Frontal cortex (tissue), 4 donors: ENCODE measurements at places on chromosomes 3 and 15.

DNA sequence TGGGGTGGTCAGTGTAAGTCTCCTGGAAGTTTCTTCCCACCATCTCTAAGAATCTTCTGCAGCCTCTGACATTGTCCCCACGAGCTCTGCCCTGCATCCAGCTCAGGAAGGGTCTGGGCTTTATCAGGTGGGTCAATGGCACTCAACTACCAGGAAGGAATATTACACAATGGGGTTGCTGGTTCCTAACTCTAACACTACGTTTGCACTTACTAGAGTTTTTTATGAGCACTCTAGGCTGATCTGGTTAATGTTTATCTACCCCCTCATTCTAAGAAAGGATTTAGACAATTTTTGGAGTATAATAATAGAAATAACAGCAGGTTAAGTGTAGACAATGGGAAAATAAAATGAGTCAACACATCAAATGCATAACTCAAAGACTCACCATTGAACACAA lies 411.1 kb upstream of the RGMA start:
- no peak for DNase-seq

DNA sequence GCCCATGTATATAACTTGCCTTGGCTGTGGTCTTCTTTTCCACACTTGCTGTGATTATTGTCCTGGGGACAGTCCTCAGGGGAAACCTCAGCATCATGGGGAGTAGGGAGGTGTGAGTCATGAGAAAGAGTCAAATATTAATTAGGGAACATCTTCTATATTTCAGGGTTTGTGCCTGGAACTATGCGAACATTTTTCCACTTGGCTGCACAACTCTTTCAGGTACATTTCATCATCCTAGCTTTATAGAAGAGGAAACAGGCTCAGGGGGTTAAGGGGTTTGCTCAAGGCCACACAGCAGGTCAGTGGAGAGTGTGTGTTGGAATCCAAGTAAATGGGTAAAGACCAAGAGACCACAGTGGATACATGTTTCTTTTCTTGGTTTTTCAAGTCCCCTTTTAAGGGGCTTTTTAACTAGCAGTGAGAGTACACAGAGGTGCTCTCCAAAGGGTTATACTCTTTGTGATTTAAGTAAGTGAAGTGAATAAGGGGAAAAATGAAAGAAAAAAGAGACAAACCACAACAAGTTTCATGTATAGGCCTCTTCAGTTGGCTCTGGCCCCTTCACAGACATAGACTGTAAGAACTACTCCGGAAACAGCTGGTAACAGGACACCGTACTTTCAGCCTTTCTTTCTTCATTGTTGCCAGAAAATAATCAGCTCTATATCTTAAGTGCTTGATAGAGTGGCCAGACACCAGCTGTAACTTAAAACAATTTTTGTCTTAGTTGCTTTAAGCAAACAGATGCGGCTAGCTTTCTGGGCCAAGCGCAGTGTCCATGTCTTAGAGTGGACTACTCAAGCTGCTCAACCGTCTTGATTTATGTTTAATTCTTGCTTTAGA lies 64.6 kb downstream of the EEFSEC start:
- no peak for DNase-seq

- no peak for DNase-seq
Measured at GRCh38 chr3:11850003-11850402, 3.3 kb upstream of the TAMM41 start.

DNA sequence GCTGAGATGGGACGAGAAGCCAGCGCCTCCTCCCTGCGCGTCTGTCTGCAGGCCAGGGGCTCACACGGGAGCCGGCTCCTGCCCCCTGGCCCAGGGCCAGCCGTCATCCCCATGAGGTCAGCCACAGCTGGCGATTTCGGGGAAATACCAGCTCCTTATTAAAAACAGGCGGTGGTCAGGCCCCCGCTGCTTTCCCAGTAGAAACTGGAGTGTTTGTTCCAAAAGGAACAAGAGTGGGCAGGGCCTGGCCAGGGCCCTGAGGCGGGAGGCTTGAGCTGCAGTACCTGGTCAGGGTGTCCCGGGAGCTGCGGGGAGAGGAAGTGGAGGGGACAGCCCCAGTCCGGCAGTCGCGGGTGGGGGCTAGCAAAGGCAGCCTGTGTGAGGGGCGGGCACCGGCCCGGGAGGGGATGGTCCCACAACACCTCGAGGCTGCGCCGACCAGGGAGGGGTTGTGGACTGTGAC lies 17.8 kb downstream of the MYL3 start:
- peak; percentile 44 for DNase-seq

GRCh38 chr3:128078322-128078721 lies 26.1 kb downstream of the SEC61A1 start:
- DNase-seq, result no peak
